ENCODE measurements at places on chromosomes 3 and 15. TPM values are rescaled to one million over a fixed set of nuclear protein-coding genes. Genes with fewer than 3 reads are reported as not detected.

CCRL2 gene
- total RNA-seq, result 1.4 TPM

- no peak overlapping the region for H3K27ac ChIP-seq
- H3K4me3 ChIP-seq, result no peak overlapping the region
- no peak for DNase-seq
- H3K36me3 ChIP-seq, result no peaks in the 10 kb centered on the region
- peaks cover 2% of the 10 kb centered on the region for H3K27me3 ChIP-seq
Measured at GRCh38 chr15:93485438-93486327, 396.7 kb upstream of the RGMA start.

- peaks cover 35% of the 10 kb centered on the region for H3K4me1 ChIP-seq
- H3K27ac ChIP-seq, result no peak overlapping the region
- H3K36me3 ChIP-seq, result no peaks in the 10 kb centered on the region
- no peak overlapping the region for H3K4me3 ChIP-seq
Measured at GRCh38 chr3:42500091-42500490, 2.4 kb upstream of the VIPR1 start.

- H3K4me1 ChIP-seq, result no peaks in the 10 kb centered on the region
- DNase-seq, result no peak
- no peak overlapping the region for H3K4me3 ChIP-seq
- no peaks in the 10 kb centered on the region for H3K27me3 ChIP-seq
- H3K36me3 ChIP-seq, result no peaks in the 10 kb centered on the region
Measured at GRCh38 chr15:62902821-62903220, 139.7 kb upstream of the TPM1 start.

DNA sequence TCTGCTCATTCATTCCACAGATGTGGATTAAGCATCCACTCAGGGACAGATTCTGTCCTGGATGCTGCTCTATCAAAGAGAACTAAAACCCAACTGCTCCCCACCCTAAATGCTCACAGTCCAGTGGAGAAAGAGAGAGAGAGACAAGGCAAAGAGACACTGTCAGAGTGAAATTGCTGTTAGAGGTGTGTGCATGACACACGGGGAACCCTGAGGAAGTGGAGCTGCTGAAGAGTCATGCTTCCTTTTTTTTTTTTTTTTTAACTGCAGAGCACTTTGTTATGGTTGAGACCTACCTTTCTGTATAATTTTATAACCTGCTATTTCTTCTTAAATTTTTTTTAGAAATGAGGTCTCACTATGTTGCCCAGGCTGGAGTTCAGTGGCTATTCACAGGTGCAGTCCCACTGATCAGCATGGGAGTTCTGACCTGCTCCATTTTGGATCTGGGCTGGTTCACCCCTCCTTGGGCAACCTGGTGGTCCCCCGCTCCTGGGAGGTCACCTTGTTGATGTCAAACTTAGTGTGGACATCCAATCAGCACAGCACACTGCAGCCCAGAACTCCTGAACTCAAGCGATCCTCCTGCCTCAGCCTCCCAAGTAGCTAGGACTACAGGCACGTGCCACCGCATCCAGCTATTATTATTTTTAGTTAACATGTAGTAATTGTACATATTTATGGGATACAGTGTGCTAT lies 18.2 kb upstream of the PSTPIP1 start:
- H3K4me1 ChIP-seq, result peaks cover 5% of the 10 kb centered on the region
- DNase-seq, result no peak
- H3K4me3 ChIP-seq, result no peak overlapping the region
- no peaks in the 10 kb centered on the region for H3K36me3 ChIP-seq

GRCh38 chr3:173958805-173959204 lies 561.3 kb downstream of the NLGN1 start:
- H3K27me3 ChIP-seq, result no peaks in the 10 kb centered on the region
- no peak overlapping the region for H3K4me3 ChIP-seq
- H3K36me3 ChIP-seq, result no peaks in the 10 kb centered on the region
- no peak for DNase-seq
- no peak overlapping the region for H3K27ac ChIP-seq
- H3K4me1 ChIP-seq, result no peaks in the 10 kb centered on the region

SLC12A8 gene
- not detected for total RNA-seq

GRCh38 chr3:61719278-61719977 lies 158.1 kb downstream of the PTPRG start:
- no peak overlapping the region for H3K4me3 ChIP-seq
- no peak overlapping the region for H3K27ac ChIP-seq
- no peaks in the 10 kb centered on the region for H3K27me3 ChIP-seq
- no peaks in the 10 kb centered on the region for H3K4me1 ChIP-seq

GRCh38 chr3:192772240-192772894 lies 45.0 kb upstream of the FGF12 start:
- DNase-seq, result no peak
- no peaks in the 10 kb centered on the region for H3K36me3 ChIP-seq
- no peak overlapping the region for H3K27ac ChIP-seq

DNA sequence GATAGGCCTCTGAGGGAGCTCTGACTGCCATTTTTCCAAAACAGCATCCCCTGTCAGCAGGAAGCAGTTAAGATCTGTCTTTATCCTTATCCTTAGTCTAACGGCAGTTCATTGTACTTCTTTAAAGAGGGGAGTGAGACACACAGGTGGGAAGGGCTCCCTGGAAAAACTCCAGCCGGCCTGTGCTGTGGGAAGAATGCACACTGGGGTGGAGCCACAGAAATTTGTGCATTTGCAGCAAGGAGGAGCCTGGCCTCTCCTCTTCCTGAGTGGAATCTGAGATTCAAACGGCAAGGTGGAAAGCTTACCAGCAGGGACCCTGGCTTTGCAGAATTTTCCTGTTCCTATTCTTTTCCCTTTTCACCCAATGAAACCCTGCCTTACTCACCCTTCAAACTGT lies 1209.4 kb downstream of the ROBO2 start:
- no peak overlapping the region for H3K4me3 ChIP-seq
- H3K27me3 ChIP-seq, result no peaks in the 10 kb centered on the region
- DNase-seq, result no peak
- H3K27ac ChIP-seq, result no peak overlapping the region

GRCh38 chr3:175246234-175246633 lies 387.1 kb downstream of the NAALADL2 start:
- H3K27me3 ChIP-seq, result no peaks in the 10 kb centered on the region
- no peak overlapping the region for H3K4me3 ChIP-seq
- no peaks in the 10 kb centered on the region for H3K4me1 ChIP-seq
- H3K36me3 ChIP-seq, result no peaks in the 10 kb centered on the region
- DNase-seq, result no peak
- H3K27ac ChIP-seq, result no peak overlapping the region

GRCh38 chr3:59319442-59319841 lies 269.6 kb upstream of the CFAP20DC start:
- H3K4me3 ChIP-seq, result no peak overlapping the region
- H3K4me1 ChIP-seq, result no peaks in the 10 kb centered on the region
- no peaks in the 10 kb centered on the region for H3K36me3 ChIP-seq
- H3K27me3 ChIP-seq, result no peaks in the 10 kb centered on the region

CYP8B1 gene
- 0.23 TPM for total RNA-seq

DNA sequence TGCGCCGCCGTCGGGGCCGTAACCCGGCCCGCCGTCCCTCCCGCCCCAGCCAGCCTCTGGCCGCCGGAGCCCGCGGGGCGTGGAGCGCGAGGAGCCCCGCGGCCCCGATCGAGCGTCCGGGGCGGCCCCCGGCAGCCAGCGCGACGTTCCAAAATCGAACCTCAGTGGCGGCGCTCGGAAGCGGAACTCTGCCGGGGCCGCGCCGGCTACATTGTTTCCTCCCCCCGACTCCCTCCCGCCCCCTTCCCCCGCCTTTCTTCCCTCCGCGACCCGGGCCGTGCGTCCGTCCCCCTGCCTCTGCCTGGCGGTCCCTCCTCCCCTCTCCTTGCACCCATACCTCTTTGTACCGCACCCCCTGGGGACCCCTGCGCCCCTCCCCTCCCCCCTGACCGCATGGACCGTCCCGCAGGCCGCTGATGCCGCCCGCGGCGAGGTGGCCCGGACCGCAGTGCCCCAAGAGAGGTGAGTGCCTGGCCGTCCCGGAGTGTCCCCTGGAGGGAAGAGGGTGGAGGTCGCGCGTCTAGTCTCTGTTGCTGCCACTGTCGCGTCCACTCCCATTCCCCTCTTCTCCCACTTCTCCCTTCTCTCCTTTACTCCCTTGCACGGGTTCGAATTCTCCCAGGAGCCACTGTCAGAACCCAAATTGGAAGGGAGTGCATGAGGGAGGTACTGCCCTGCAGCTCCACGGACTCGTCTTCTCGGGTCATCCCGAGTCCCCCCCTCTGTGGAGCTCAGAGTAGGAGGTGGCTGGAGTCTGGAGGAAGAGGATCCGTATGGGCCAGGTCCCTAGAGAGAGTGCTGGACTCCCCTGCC lies 585 bp downstream of the CSK start:
- H3K27me3 ChIP-seq, result no peaks in the 10 kb centered on the region
- peak; percentile 68 for DNase-seq
- H3K4me1 ChIP-seq, result peaks cover 51% of the 10 kb centered on the region
- H3K4me3 ChIP-seq, result peak overlapping the region; percentile 95

- H3K36me3 ChIP-seq, result no peaks in the 10 kb centered on the region
- H3K4me1 ChIP-seq, result no peaks in the 10 kb centered on the region
- no peak for DNase-seq
- H3K27ac ChIP-seq, result peak overlapping the region; percentile 46
- no peaks in the 10 kb centered on the region for H3K27me3 ChIP-seq
Measured at GRCh38 chr3:144128108-144128892, 156.7 kb downstream of the DIPK2A start.

DNA sequence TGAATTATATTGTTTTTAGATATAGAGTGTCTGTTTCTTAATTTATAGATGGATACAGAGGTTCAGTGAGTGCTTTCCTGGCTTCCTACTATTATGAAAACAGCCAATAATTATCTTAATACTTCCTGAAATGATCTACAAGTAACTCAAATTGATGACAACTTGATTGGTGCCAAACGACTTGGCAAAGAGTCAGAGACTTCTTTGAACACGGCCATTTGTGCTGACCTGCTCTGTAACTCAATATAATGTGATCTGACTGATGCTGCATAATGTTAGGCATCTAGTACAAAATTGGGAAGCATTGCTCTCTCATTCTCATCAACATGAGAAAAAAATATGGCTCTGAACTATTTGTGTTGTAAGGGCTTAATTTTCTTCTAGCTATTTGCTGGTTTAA lies 193.9 kb downstream of the DIPK2A start:
- no peak overlapping the region for H3K4me3 ChIP-seq
- no peak for DNase-seq
- H3K27ac ChIP-seq, result no peak overlapping the region
- H3K4me1 ChIP-seq, result no peaks in the 10 kb centered on the region

LCTL gene
- total RNA-seq, result not detected

DNA sequence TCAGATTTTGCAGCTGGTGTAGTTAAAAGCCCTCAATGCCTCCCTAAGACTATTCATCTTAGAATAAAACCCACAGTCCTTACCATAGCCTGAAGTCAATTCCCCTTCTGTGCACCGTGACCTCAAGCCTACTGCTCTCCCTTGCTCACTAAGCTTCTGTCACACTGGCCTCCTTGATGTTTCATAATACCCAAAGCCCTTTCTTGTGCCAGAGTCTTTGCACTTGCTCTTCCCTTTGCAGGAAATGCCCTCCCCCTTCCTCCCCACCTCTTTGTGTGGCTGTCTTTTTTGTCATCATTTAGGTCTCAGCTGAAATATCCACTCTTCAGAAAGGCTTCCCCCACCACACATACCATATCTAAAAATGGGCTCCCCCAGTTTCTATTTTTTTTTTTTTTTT lies 4.2 kb upstream of the PLEKHO2 start:
- no peaks in the 10 kb centered on the region for H3K27me3 ChIP-seq
- peak overlapping the region; percentile 51 for H3K27ac ChIP-seq
- no peak overlapping the region for H3K4me3 ChIP-seq
- H3K36me3 ChIP-seq, result no peaks in the 10 kb centered on the region
- peaks cover 49% of the 10 kb centered on the region for H3K4me1 ChIP-seq

DNA sequence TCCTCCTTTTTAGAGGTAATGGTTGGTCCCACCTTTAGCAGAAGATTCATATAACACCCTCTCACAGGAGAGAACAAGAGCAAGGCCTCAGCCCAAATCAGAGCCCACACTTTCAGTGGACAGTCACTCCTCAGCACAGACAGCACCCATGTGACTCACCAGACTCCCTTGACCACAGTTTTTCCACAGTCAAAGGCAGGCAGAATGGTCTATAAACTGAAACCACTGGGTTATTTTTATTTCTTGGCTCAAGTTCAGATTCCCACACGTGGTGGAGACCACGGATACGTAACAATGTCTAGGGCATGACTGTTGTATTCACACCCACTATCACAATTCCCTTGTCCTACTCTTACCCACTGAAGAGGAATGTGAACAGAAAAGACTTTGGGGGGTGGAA lies 237.8 kb upstream of the UBE2E1 start:
- H3K4me1 ChIP-seq, result no peaks in the 10 kb centered on the region

GRCh38 chr3:10300087-10300486 lies 7.3 kb upstream of the GHRL start:
- H3K27me3 ChIP-seq, result no peaks in the 10 kb centered on the region
- no peaks in the 10 kb centered on the region for H3K4me1 ChIP-seq
- H3K27ac ChIP-seq, result no peak overlapping the region

TLR9 gene
- not detected for total RNA-seq

GOLGA6C gene
- not detected for total RNA-seq

GRCh38 chr3:136247855-136248590 lies 2.1 kb upstream of the PCCB start:
- peaks cover 8% of the 10 kb centered on the region for H3K4me1 ChIP-seq
- H3K36me3 ChIP-seq, result no peaks in the 10 kb centered on the region
- DNase-seq, result no peak

CNBP gene
- total RNA-seq, result 382 TPM

DNA sequence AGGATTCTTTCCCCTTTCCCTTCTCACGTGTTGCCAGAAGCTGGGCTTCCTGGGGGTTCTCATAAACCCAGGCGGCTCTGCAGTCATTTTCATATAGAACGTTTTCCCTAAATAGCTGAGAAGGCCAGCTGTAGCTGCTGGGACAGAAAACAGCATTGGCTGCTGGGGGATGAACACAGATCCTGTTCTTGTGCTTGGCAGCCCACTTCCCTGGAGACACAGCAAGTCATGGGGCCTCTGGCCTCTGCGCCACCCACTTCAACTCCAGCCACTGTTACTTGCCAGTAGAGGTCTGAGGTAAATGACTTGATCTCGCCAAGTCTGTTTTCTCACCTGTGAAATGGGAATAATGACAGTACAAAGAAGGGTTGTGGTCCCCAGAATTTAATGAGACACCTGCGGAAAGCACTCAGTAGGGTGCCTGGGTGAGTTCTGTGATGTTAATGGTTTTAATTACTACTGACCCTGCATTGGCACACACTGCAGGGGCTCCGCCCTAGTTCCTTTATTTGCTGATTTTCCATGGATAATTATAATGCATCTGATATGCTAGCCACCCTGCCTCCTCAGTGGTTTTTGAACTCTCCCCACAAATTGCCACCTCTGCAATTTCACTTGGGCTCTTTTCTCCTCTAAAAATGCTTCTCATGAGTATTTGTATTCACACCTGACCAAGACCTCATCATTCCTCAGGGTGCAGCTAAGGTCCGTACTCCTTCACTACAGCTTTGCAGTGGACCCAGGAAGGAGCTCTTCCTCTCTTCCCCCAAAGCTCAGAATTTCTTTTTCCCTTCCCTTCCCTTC lies 274.7 kb downstream of the RPLP1 start:
- H3K27me3 ChIP-seq, result peaks cover 20% of the 10 kb centered on the region
- no peaks in the 10 kb centered on the region for H3K36me3 ChIP-seq
- no peak overlapping the region for H3K4me3 ChIP-seq
- no peak overlapping the region for H3K27ac ChIP-seq
- H3K4me1 ChIP-seq, result peaks cover 53% of the 10 kb centered on the region
- DNase-seq, result no peak

GRCh38 chr3:54188176-54188791 lies 65.9 kb downstream of the CACNA2D3 start:
- no peaks in the 10 kb centered on the region for H3K36me3 ChIP-seq
- H3K27ac ChIP-seq, result no peak overlapping the region
- DNase-seq, result no peak

- no peak overlapping the region for H3K27ac ChIP-seq
- H3K27me3 ChIP-seq, result peaks cover 20% of the 10 kb centered on the region
- no peak for DNase-seq
- no peak overlapping the region for H3K4me3 ChIP-seq
Measured at GRCh38 chr15:78663703-78664102, 22.7 kb upstream of the CHRNB4 start.
